ENCODE measurements at places on chromosomes 5 and 9.

- no peak for DNase-seq
These were observed 31.0 kb upstream of the FSD1L start for GRCh38 chr9:105416840-105417239.

DNA sequence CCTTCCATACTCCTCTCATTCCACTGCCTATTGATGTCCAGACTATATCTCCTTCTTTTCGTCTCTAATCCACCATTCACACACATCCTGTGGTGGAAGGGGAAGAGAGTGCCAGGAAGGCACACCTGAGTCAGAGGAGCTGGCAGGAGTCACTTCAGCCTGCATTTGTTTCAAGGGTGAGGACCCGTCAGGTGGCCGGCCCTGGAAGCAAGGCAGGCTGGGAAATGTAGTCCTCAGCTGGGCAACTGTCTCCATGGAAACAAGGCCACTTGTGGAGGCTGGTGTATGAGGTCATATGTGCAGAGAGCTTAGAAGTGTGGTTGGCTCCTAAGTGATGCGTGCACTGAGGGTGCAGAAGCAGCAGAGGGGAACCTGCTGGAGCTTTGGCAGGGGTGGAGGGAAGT, 278.4 kb downstream of the NSG2 start:
- DNase-seq: no peak

GRCh38 chr5:88964831-88965230, 81.8 kb upstream of the MEF2C start:
- DNase-seq: no peak

DNA sequence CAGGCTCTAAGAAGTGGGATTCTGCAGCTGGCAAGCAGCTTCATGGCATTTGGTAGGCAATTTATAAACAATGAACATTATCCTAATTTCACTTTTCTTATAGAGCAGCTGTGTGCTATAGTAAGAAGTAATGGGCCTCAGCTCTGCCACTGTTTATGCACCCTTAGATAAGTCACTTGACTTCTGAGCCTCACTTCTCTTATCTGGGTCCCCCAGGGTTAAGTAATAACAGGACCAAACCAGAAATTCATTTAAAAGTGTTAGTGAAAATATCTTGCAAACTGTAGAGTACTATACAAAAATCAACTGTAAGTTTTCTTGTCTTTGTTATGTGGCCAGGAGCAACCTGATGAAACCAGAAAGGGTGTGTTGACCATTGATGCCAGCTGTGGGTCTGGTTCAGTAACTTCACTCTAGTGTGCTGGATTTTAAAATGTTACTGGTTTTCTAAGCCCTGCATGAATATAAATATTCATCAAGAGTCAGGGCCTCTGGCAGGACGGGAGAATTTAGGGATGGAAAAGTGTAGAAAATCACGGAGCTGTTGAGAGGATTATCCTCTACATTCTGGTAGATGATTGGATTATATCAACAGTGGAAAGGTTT, 24.2 kb downstream of the TNFAIP8 start:
- DNase-seq: no peak

DNA sequence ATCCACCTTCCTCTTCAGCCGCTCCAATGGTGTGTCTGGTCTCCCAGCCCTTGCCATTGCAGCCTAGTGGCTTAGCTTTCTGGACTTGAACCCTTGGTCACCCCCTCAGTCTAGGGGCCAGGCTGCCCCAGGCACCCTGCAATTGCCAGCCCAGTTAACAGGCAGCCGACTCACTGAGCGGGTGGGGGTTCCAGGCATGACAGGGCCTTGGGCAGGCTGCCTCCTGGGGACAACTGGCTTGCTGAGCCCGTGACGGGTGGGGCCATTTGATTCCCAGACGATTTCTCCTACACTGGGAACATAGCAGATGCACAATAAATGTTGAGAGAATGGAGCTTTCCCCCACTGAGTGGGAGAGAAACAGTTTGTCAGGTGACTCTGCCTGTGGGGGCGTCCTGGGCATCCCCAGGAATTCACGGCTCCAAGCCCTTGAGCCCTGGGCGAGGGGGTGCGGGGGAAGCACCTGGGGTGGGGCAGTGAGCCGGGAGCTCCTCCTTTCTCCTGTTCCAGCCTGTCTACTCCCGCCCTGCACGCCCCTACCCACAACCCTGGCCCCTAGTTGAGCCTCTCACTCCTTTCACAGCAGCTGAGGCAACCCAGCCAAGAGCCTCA, 12.6 kb upstream of the AQP7 start:
- DNase-seq: no peak

- DNase-seq: no peak
These were observed 55.1 kb upstream of the KDM4C start for GRCh38 chr9:6702707-6703106.

DNA sequence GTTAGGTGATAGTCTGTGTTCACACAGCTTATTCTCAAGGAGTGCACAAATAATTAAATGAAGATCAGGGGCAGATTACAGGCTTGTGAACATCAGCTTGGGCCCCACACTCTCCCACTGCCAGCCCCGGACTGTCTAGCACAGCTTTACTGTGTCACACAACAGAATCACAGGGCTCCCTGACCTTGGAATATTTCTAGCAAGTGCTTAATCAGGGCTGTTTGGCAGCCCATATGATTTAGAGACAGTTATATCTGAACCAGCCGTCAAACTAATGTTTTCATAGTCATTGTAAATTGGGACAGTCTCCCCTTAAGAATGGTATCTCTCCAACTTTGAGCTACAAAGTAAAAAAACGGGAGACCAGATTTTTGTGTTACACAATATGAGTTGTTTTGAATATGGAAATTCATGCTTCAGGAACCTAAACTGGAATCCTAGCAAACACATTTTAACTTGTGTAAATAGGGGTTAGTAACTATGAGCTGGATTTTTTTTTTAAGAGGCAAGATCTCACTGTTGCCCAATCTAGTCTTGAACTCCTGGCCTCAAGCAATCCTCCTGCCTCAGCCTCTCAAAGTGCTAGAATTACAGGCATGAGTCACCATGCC, 517.6 kb downstream of the BNC2 start:
- DNase-seq: no peak

DNA sequence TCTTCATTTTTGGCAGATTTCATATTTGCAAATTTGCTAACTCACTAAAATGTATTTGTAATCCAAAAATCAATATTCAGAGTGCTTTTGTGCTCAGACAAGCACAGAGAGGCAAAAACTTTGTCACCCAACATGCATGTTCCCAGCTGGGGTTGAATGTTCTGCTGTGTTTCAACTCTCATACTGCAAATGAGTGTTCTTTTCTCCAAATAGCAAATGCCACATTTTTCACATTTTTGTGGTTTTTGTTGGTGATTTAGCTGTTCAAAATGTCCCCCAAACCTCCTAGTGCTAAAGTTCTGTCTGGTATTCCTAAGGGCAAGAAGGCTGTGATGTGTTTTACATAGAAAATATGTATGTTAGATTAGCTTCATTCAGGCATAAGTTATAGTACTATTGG, 87.3 kb upstream of the PCSK5 start:
- no peak for DNase-seq

DNA sequence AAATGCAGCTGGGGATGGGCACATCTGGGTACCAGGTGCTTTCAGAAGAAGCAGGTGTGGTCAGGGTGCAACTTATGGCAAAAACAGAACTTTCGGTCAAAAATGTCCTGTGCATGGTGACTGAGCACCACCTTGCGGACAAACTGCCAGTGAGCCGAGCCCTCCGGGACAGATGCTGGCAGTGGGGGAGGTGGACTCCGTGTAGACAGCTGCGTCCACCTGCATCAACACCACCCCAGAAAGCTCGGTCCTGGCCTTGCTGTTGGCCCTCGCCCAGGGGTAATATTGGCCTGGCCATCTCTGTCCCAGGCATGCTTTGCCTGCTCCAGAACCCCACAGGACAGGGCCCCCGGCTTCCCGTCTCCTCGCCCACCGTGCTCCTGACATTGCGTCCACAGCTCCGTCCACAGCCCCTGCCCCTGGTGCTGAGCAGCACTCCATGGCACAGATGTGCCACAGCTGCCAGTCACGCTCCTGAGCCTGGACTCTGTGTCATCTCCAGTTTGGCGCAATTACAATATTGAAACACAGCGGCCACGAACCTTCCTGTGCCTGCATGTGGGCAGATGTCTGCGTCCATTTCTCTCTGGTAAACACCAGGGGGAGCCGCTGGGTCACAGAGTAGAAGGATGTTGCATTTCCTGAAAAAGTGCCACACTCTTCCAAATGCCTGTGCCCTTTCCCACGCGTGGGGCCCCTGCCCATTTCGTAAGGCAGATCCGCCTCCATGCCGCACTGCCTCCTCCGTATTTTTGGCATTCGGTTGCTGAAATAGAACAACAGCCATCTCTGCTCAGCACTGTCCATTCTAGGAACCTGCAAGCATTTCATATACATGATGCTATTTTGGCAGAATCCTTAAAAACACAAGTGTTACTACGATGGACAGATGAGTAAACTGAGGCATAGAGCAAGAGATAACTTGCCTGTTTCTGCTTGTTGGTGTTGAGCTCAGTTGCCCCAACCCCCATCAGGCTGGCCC, 33.4 kb upstream of the SLC6A19 start:
- no peak for DNase-seq

DNA sequence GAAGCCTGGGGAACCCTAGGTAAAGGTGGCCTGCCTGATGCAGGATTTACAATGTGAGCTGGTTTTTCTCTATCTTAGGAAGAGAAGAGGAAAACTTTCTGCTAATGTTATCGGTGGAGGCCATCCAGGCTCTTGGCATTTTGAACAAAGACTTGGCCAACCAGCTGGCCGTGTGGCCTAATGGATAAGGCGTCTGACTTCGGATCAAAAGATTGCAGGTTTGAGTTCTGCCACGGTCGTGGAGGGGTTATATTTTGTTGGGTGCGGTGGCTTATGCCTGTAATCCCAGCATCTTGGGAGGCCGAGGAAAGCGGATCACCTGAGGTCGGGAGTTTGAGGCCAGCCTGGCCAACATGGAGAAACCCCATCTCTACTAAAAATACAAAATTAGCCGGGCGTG, 9.6 kb downstream of the C9orf152 start:
- no peak for DNase-seq

GRCh38 chr5:127186657-127187056, 103.9 kb upstream of the MEGF10 start:
- no peak for DNase-seq

GRCh38 chr5:161190086-161190485, 338.1 kb upstream of the ATP10B start:
- no peak for DNase-seq

Data from type B pancreatic cell (in vitro differentiated cells).